ENCODE measurements at places on chromosomes 13 and 19.

GRCh38 chr19:1472231-1473084 is 6.6 kb downstream of the C19orf25 start:
- no peak for DNase-seq

DNA sequence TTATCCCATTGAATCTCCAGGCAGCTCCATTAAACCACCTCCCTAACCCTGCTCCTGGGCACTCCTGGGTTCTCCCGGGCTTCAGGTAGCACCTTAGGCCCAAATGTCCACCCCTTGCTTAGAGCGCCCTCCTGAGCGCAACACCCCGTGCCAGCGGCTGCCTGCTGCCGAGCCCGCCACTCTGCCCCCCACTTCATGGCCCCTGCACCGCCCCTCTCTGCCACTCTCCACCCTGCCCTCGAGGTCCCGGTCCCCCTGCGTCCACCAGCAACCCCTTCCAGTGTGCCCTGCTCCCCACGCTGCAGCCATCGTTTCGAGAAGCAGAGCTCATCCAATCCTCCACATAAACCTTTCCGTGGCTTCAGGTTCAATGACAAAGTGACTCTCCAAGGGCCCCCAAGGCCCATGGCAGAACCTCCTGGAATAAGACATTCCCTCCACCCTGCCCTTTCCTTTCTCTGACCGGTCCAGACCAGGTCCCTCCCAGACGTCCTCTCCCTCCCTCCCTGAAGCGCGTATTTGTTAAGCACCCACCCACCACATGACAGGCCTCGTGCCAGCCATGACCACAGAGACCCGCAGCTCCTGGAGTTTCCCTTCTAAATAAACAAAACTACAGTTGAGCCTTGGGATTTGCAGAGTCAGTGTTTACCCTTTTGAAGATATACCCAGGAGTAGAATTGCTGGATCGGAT is 66.6 kb downstream of the ARHGEF18 start:
- DNase-seq = peak; percentile 58

- no peak for DNase-seq
Observed at GRCh38 chr19:6446452-6446851, 12.9 kb upstream of the SLC25A41 start.

DNA sequence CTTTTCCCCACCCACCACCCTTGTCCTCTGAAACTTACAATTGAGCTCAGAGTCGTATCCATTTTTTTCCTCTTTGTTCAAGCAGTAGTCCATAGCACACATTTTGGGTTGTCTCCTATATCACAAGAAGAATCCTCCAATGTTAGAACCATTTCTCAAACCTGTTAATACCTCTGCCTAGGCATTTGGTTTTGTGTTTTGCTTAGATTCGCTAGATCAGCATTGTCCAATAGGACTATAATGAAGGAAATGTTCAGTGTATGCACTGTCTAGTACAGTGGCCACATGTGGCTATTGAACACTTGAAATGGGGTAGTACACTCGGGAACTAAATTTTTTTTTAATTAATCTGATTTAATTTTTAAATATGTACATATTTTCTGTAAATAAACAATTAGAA is 12.6 kb downstream of the DPY19L3 start:
- no peak for DNase-seq

GRCh38 chr13:30785191-30785850 is 50.0 kb downstream of the ALOX5AP start:
- DNase-seq = no peak

- DNase-seq = no peak
Observed at GRCh38 chr13:48624858-48625257, 28.9 kb upstream of the CYSLTR2 start.

- no peak for DNase-seq
Observed at GRCh38 chr13:99071666-99072065, 93.8 kb upstream of the DOCK9 start.

DNA sequence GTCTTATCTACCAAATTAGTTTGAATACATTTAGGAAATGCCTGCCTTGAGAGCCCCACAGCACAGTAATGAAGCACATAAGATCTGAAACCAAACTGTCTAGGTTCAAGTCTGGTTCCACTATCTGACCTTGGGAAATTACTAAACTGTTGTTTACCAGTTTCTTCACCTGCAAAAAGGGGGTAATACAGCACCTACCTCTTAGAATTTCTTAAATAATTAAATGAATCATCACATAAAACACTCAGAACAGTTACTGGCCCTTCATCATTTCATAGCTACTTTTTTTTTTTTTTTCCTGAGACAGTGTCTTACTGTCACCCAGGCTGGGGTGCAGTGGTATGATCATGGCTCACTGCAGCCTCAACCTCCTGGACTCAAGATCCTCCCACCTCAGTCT is 59.6 kb downstream of the USP12 start:
- no peak for DNase-seq

DNA sequence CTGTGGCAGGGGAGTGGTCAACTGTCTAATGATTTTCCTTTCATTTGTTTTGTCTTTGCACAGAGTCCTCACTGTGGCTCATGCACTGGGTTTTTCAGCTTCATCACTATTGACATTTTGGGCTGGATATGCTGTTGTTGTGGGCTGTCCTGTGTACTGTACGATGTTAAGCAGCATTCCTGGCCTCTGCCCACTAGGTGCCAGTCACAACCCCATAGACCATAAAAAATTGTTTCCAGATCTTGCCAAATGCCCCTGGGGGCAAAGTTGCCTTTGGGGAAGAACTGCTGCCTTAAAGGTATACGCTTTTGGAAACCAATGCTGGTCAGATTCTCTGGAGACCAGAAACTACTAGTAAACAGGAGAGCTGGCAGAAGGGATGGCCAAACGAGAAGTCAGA is 310.4 kb downstream of the SPRY2 start:
- no peak for DNase-seq

DNA sequence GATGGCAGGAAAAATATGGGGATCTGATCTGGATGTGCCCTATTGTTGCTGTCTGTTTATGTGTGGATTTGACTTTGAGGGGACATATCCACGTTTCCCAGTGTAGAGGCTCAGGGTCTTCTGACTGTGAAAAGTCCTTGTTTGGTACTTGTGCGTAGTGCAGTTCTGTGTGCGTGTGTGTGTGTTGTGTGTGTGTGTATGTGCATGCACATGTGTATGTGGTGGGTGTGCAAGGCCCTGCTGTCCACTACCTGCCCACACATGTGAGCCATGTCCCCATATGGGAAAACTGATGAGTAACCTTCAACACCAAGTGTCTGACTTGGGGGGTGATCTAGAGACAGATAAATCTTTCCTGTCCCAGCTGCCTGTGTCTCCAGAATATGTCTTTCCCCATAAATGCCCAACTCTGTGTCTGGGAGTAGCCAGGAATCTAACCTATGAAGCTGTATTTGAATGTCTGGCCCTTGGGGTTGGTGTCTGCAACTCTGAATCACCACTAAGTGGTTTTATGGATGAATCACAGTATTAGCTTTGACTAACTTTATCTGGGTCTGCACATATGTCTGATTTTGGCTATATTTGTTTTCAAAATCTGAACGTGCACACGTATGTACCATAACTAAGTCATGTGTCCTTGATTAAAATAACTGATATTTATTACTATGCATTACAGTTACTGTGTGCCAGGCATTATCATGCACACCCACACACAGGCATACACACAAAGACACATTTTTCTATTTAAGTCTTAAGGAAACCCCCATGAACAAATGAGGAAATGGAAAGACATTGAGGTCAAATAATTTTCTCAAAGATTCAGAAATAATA is 17.4 kb downstream of the KLK2 start:
- DNase-seq = no peak

DNA sequence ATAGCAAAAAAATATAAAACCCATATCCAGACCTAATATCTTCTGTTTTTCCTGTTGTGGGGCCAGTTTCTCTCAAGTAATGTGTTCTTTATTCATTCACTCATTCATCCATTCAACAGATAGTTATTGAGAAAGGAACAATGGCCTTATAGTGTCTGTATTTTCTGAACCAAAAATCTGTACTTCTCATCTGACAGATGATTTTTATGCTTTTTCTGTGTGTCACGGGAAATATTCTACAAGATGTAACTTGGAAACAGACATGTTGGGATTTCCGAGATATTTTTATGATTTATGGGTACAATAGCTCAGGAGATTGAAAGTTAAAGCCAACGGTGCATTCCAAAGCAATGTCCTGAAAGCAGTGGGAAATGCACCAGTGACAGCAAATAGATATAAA is 5.7 kb downstream of the ACOD1 start:
- no peak for DNase-seq

GRCh38 chr13:28476919-28477708 is 17.8 kb downstream of the FLT1 start:
- no peak for DNase-seq

DNA sequence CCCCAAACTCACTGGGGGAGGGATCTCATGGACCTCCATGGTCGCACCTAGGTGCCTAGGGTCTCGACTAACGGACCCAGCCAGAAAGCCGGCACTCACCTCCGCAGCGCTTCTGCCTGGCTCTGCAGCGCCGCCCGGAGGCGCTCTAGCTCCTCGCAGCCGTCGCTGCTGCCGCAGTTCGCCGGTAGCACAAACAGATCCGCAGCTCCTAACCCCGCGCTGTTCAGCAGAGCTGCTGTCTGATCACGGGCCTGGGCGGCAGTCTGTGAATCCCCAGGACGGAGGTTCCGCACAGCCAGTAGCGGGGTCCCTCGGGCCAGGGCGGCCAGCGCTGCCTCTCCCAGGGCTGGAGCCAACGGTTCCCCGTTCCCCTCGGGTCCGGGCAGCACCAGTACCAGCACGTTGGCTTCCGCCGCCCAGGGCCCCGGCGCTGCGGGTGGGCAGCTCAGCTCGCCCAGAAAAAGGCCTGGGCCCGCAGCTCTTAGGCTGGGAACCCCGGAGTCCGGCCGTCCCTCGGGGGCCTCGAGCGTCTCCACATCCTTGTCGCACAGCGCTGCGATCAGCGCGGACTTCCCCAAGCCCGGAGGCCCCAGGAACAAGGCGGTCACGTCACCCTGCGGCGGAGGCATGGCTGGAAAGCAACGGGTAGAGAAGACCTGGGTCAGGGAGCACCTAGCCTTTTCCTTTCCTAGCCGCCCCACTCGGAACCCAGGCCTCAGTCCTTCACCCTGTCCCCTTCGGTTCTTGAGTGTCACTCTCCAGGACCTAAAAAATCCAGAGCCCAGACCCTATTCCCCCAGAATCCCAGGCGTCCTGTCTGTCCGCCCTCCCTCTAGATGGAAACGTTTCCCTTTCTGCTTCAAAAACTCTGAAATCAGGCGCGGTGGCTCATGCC is 977 bp downstream of the IRGQ start:
- DNase-seq = peak; percentile 74

- DNase-seq = no peak
Observed at GRCh38 chr19:19628501-19629134, 598 bp upstream of the LPAR2 start.

DNA sequence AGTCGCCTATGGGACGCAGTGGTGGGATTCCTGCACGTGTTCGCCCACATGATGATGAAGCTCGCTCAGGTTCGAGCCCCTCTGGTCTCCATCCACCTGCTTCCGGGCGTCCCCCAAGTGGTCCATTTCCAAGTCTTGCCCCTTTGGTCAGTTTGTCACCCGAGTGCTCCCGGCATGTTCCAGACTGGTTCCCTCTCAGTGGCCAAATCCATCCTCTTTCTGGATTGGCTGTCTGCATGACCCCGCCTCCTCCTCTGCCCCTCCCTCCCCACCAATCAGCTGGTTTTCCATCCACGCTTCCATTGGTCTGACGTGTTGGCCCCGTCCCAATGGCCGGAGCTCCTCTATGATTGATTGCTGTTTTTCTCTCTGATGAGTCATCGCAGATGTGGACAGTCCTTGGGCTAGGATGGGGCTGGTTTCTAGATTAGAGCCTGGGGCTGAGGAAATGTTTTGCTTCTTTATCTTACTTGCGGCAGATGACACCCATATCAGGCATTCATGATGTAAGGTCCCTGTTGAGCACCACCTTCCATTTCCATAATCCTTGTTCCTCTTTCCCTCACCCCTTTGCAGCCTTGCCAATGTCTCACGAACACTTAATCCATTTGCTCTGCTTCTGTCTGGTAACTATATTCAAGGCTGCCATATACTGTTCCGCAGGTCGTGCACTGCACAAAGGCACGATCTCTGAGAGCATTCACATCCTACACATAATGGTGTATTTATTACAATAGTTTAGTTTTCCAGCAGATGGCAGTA is 73.8 kb downstream of the MAP4K1 start:
- peak; percentile 50 for DNase-seq

DNA sequence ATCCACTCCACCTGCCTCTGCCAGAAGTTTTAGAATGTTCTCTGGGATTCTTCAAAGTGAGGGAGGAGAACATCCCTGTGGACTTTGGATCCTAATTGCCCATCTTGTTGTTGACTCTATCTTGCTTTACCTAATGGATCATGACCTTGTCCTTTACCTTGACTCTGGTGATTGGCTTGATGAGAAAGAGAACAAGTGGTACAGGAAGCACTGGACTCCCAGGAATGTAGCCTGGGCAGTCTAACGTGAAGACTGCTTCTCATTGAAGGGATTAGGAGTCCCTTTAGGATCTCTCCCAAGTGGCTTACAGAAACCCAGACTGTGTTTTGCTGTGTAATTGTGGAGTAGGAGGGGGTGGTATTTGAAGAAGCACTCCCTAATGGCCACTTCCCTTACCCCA is 63.9 kb downstream of the SLC10A2 start:
- DNase-seq = no peak

GRCh38 chr19:33507021-33507956 is 14.3 kb downstream of the PEPD start:
- no peak for DNase-seq

DNA sequence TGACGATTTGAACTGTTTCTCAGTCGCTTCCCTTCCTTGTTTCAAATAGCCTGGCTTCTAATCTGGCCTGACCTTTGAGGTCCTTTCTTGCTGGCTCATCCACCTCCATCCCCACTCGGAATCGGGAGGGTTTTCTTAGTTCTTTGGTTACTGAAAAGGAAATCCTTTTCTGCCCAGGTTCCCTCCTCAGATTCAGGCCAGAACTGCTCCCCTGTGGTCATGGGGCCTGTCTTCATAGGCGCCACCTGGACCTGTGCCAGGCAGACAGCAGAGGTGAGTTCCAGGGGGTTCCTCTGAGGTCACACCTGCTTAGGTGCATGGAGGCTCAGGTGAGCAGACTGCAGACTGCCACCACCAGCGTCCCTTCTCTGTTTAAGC is 62.4 kb downstream of the AKAP11 start:
- no peak for DNase-seq

DNA sequence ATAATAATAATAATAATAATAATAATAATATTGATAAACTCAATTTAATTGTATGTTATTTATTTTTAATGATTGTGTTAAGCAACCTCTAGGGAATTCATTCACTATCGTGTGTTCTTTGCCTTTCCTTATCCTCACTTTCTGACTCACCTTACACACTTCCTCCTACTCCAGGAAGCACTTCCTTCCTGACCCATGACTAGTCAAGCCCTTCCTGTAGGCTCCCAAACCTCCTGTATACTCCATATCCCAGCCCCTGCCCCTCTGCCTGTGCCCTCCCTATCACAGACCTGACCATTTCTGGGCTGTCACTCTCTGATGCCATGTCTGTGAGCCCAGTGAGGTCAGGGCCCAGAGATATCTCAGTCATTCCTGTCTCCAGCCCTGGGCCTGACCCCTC is 7.6 kb downstream of the LGALS4 start:
- DNase-seq = no peak

- DNase-seq = no peak
Observed at GRCh38 chr13:41596190-41596589, 138.8 kb downstream of the RGCC start.

GRCh38 chr19:9757544-9758501 is 10.7 kb downstream of the ZNF846 start:
- DNase-seq = no peak

Data from femur (tissue), 1 donor.